ENCODE measurements at places on chromosomes 11 and 22. TPM values are rescaled to one million over a fixed set of nuclear protein-coding genes. Genes with fewer than 3 reads are reported as not detected.

Gene PAAF1
- 16.7 TPM for total RNA-seq

Gene ABCC8
- not detected for total RNA-seq

Gene TSGA10IP
- total RNA-seq = not detected

Gene PIWIL4
- 1.1 TPM for total RNA-seq

Gene TMEM191C
- total RNA-seq = 1.2 TPM

Gene DUSP8
- total RNA-seq = 8.9 TPM

Gene GLB1L2
- 0.99 TPM for total RNA-seq

Gene PYGM
- total RNA-seq = not detected

Gene TTLL8
- not detected for total RNA-seq

Gene MRGPRX3
- total RNA-seq = not detected

Gene CDC42BPG
- total RNA-seq = 0.64 TPM

Gene ANO9
- total RNA-seq = 2.0 TPM
